ENCODE measurements at places on chromosomes 5 and 9.

- no peak for DNase-seq
Measured at GRCh38 chr9:110994771-110995241, 43.5 kb downstream of the LPAR1 start.

GRCh38 chr5:111937094-111937493 lies 180.1 kb upstream of the NREP start:
- no peak for DNase-seq

- no peak for DNase-seq
Measured at GRCh38 chr5:38866362-38867031, 20.7 kb downstream of the OSMR start.

DNA sequence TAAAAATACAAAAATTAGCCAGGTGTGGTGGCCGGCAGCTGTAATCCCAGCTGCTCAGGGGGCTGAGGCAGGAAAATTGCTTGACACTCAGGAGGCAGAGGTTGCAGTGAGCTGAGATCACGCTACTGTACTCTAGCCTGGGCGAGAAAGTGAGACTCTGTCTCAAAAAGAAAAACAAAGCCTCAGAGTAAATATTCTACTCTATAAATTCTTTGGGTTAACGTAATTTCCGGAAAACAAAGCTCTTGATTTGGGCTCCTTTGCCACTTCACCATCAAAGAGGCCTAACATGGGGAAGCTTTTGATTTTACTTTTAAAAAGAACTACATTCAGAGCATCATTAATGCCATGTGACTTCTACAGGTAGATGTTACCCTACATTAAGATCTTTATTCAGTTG lies 103.1 kb downstream of the SERINC5 start:
- no peak for DNase-seq

DNA sequence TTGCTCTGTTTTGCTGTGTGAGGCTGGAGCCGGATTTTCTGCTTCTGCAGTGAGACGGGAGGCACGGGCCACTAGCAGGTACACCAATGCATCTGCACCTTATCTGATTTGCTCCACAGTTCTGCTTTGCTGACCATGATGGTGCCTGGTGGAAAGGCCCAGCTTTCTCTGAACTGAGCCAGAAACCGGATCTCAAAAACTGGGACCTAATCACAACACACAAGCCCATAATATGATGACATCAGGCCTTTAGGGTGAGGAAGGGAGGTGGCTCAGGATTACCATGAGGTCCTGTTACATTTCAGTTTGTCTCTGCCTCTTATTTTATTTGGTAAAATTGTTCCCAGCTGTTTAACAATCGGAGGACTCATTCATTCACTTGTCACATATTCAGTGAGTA lies 49.8 kb downstream of the FGF1 start:
- no peak for DNase-seq

- no peak for DNase-seq
Measured at GRCh38 chr5:144134194-144134826, 36.1 kb downstream of the YIPF5 start.

- no peak for DNase-seq
Measured at GRCh38 chr9:70043689-70044489, at the start of gene MAMDC2. Gene MAMDC2, plus strand, starts transcription at chr9:70043848. Its CDS starts 350 bp downstream, at chr9:70044198.

DNA sequence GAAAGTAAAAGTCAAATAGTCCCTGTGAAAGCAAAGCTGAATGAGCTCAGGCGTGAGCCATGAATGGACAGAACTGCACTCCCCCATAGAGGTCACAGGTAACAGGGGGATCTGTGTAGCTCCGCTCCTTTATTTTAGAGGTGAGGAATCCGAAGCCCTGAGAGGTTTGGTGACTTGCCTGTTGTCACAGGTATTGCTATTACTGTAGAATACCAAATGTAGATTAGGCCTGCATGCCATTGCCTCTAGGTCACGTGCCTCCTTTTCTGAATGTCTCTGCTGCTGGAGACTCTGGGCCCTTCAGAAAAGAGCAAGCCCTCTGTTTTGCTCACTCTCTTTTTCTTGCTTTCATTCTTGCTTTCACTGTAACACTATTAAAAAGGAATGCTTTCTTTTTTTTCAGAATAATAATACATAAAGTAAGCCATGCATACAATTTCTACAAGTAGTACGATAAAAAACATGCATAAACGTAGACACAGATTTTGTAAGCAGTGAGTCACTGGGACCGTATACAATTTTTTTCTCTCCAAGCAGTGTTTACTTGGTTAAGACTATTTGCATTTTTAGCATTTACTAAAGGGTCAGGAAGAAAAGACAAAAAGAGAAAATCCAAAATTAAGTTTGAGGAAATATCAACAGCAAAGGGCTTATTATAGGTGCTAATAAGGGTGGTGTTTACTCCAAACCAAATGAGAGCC lies 568.7 kb upstream of the ADAMTS16 start:
- no peak for DNase-seq

GRCh38 chr9:5817862-5818261 lies 15.1 kb downstream of the ERMP1 start:
- DNase-seq = no peak

DNA sequence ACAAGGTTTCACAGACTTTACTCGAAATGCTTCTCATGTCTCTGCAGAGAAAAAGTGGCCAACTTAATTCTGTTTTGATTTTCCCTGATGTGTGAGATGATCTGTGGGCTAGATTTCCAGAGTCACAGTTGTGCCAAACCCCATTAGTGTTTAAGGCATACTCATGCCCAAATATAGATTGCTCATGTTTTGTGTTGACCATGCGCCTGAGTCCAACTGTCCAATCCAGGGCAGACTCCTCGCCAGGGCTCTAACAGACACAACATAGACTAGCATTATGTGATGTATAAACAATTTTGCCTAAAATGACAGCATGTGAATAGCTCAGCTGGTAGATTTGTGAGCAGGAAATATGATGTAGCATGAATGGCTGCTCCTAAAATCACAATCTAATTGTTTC lies 128.1 kb downstream of the PRDM6 start:
- no peak for DNase-seq

- no peak for DNase-seq
Measured at GRCh38 chr5:11422342-11422741, 481.9 kb downstream of the CTNND2 start.

- DNase-seq = no peak
Measured at GRCh38 chr5:169099801-169100734, 200.9 kb downstream of the SLIT3 start.

DNA sequence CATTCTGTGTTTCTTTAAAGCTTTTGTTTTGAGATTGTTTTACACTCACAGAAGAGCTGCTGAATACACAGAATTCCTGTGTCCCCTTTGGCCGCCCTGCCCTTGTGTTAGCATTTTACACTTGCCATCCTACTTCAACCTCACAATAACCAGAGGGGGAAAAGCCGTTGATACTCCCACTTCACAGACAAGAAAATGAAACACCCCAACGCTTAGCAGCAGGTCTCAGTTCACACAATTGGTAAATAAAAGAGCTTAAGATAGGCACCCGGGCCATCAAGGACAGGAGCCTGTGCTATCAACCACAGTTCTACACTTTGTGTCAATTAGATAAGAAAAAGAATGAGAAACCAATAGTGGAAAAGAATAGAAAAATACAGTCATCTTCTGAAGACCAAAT lies 178.0 kb downstream of the SYK start:
- DNase-seq = no peak

GRCh38 chr5:176396330-176396729 lies 7.8 kb downstream of the HIGD2A start:
- DNase-seq = peak; percentile 13

DNA sequence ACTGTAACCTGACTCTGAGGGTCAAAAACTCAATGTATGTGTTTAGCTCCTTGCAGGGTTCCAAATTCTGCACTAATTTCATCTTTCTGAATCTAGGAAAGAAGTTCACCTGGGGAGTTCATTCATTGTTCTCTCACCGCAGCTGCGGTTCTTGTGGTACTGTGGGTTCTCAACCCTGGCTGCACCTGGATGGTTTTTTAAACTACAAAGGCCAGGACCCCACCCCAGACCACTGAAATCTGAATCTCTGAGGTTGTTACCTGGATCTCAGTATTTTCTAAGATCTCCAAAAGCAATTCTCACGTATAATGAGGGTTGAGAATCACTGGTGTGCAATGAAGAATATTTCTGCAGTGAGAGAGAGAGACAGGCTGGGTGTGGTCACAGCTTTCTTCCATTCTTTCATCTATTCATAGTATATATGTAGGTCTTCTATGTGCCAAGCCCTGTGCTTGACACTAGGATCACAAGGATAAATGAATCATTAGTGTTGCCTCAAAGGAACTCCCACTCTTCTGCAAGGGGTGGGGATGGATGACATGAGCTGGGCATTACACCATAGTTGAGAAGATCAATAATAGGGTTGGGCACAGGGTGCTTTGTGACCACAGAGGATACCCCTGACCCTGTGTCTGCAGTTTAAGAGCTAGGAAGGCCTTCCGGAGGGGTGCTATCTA lies 109.8 kb downstream of the GALNT10 start:
- DNase-seq = no peak

DNA sequence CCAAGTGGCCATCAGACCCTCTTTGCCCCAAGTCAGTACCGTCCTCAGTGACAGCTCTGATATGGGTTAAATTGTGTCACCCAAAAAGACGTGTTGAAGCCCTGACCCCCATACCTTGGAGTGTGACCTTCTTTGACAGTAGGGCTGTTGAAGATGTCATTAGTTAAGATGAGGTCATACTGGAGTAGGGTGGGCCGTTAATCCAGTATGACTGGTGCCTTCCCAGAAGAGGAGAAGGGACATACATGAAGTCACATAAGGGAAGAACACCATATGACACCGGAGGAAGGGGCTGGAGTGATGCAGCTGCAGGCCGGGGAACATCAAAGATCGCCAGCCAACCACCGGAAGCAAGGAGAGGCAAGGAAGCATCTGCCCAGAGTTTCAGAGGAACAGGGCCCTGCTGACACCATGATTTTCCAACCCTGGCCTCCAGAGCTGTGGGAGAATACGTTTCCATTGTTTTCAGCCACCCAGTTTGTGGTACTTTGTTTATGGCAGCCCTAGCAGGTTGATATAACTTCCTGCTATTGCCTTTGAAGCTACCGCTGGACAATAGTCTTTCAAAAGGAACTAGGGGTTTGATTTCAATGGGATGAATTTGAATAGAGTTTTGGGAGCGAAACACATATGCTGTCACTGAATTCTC lies 36.4 kb upstream of the CPEB4 start:
- DNase-seq = no peak

GRCh38 chr5:114305402-114306207 lies 56.3 kb upstream of the KCNN2 start:
- no peak for DNase-seq

GRCh38 chr5:138809391-138809790 lies 56.2 kb downstream of the CTNNA1 start:
- no peak for DNase-seq

- no peak for DNase-seq
Measured at GRCh38 chr9:121560921-121561320, 61.3 kb upstream of the GGTA1 start.

GRCh38 chr5:40402007-40402364 lies 277.7 kb upstream of the PTGER4 start:
- no peak for DNase-seq

GRCh38 chr9:78298046-78298765 lies 1.3 kb downstream of the PSAT1 start:
- DNase-seq = no peak

DNA sequence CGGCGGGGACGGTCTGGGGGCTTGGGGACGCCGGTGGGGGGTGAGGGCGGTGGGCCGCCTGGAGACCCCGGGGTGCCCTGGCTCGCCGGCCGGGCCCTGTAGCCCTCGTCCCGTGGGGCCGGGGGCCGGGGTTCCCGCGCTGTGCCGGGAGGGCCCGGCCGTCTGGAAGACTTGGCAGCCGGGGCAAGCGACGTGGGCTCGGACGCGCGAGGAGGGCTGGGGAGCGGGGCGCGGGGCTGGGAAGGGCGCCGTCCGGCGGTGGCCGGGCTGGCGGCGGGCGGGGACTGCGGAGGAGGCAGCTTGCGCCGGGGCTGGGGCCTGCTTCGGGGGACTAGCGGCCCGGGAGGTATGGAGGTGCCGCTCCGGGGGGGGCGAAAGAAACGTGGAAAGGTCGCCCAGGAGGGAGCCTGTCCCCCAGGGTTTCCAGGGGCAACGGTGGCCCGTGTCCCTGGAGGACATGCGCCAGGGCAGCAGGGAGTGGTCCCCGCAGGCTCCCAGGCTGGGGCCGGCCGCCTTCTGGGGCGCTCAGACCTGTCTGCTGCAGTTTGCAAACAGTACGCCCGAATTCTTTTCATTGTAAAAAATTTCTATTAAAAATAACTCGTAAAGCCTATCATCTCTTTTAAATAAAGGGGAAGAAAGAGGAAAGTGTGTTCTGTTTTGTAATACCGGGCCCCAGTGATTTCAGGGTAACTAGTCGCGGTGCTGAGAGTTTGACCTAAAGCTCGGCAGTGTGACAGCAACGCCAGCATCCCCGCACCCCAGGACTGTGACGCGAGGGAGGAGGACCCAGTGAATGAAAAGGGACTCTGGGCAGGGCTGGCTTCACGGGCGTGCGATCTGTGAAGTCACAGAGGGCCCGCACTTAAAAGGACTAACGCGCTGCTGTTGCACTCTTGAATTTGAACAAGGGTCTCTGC lies 752 bp upstream of the ANKH start:
- no peak for DNase-seq

GRCh38 chr9:136206602-136207275 lies 1.8 kb upstream of the LHX3 start:
- DNase-seq = no peak

GRCh38 chr5:103224118-103224893 lies 34.3 kb upstream of the MACIR start:
- DNase-seq = no peak

DNA sequence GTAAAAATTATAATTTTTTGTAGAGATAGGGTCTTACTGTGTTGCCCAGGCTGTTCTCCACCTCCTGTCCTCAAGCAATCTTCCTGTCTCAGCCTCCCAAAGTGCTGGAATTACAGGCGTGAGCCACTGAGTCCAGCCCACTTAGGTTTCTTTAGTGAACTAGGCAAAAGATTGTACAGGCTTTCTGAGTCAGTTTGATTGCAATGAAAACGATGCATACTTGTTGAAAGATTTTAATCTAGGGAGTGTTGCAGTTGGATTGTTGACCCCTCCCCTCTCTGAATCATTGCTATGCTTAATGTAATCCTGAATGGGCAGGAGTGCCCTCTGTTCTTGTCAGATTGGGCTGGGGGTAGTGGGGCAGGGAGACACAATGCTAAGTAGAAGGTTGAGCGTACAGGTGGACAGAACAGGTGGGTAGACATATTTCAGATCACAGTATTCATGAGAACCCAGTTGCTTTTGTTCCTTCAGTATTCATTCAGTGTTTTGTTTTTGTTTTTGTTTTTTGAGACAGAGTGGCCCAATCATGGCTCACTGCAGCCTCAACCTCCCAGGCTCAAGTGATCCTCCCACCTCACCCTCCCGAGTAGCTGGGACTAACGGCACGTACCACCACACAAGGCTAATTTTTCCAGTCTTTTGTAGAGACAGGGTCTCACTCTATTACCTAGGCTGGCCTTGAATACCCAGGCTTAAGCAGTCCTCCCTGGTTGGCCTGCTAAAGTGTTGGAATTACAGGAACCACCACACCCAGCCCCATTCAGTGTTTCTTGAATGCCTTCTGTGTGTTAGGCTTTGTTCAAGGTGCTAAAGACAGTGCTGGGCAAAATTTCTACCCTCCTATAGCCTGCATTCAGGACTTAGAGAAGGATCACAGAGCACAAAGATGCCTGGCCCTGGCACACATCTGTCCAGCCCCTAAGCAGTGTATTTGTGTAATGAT lies 70.1 kb downstream of the KIAA1958 start:
- no peak for DNase-seq
